ENCODE measurements at places on chromosomes 5 and 9. TPM values are rescaled to one million over a fixed set of nuclear protein-coding genes. Genes with fewer than 3 reads are reported as not detected.

The AGPAT2 gene
- total RNA-seq: 53.8 TPM

- no peaks in the 10 kb centered on the region for H3K27me3 ChIP-seq
- H3K27ac ChIP-seq: peak overlapping the region; percentile 94
- H3K4me1 ChIP-seq: peaks cover 78% of the 10 kb centered on the region
- DNase-seq: no peak
Observed at GRCh38 chr5:150642991-150643710, 2.7 kb downstream of the SYNPO start.

The PPP2R2B gene
- total RNA-seq: not detected

DNA sequence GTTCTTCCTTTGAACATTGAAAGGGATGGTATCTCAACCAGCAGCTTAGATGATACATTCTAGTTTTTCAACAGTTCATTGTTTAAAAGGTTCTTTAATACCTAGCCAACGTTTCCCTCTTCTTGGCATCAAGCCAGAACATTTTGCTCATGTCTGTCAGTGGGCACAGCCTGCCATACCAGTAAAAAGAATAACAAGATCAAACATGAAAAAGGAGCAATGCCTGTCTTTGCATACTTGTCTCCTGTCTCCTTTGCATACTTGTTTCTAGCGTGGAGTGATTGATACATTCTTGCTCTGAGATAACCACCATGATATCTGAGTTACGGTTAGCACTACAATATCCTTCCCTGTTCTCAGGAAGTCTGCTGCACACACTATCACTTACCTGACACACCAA, 248.6 kb upstream of the DAPK1 start:
- DNase-seq: no peak
- H3K4me1 ChIP-seq: no peaks in the 10 kb centered on the region
- H3K36me3 ChIP-seq: no peaks in the 10 kb centered on the region
- H3K27ac ChIP-seq: no peak overlapping the region

The CPEB4 gene
- 24.5 TPM for total RNA-seq

DNA sequence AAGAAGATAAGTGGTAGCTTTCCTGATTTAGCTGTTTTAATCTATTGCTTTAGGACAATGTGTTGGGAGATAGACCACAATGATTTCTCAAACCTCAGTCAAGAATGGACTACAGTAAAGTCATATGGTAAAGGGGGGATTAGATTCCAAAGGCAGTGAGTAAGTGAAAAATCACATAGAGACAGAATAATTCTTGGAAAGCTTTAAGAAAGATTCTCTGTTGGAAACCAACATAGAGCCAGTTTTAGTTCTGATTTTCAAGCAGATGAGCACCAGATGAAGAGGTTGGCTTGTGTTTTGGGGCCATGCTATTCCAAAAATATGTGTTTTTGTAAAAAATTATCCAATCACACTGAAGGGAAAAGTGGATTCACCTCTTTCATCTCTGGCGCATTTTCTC, 256.8 kb upstream of the RPS23 start:
- no peaks in the 10 kb centered on the region for H3K4me1 ChIP-seq
- no peak for DNase-seq
- no peak overlapping the region for H3K4me3 ChIP-seq
- H3K36me3 ChIP-seq: peaks cover 4% of the 10 kb centered on the region
- H3K27ac ChIP-seq: no peak overlapping the region

DNA sequence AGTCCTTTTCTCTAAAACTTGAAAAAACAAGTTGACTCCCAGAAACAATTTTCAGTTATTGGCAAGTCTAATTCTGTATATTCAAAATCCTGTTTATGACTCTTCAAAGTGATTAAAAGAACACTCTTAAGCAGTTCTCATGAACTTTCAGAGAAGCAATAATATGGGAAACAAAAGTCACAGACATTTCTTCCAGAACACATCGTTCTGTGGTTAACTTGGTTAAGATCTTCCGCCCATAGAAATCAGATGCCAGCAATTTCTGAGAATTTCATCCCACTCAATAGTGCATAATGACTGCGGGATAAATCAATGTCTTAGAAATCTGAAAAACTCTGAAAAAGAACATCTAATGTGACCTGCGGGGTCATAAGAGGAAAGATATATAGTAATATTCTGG, 300.5 kb downstream of the COX7C start:
- no peak overlapping the region for H3K27ac ChIP-seq
- DNase-seq: no peak
- H3K4me1 ChIP-seq: no peaks in the 10 kb centered on the region
- H3K27me3 ChIP-seq: no peaks in the 10 kb centered on the region
- no peak overlapping the region for H3K4me3 ChIP-seq

The SLC24A2 gene
- not detected for total RNA-seq

GRCh38 chr5:123868881-123869280, 356.9 kb downstream of the CSNK1G3 start:
- H3K27ac ChIP-seq: no peak overlapping the region
- no peak for DNase-seq
- H3K27me3 ChIP-seq: no peaks in the 10 kb centered on the region
- no peaks in the 10 kb centered on the region for H3K36me3 ChIP-seq
- H3K4me1 ChIP-seq: no peaks in the 10 kb centered on the region

The SPEF2 gene
- total RNA-seq: 4.2 TPM

DNA sequence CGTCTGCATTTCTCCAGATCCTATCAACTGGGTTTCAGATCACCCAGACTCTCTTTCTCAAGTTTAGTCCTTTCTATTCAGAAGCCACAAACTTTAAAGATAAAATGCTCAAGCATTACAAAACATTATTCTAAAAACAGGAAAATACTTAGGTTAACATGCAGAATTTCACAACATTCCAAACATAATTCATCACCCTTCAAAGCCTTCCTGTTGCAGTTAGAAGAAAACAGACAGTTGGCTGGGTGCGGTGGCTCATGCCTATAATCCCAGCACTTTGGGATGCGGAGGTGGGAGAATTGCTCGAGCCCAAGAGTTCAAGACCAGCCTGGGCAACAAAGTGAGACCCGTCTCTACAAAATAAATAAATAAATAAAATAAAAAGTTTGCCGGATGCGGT, 7.7 kb upstream of the OCLN start:
- peaks cover 7% of the 10 kb centered on the region for H3K4me1 ChIP-seq
- peaks cover 19% of the 10 kb centered on the region for H3K27me3 ChIP-seq

The IER5L gene
- total RNA-seq: 34.4 TPM

GRCh38 chr9:93829271-93830011, 125.7 kb downstream of the BARX1 start:
- H3K27ac ChIP-seq: no peak overlapping the region
- H3K4me3 ChIP-seq: no peak overlapping the region
- H3K27me3 ChIP-seq: peaks cover 3% of the 10 kb centered on the region
- H3K4me1 ChIP-seq: no peaks in the 10 kb centered on the region
- no peak for DNase-seq

GRCh38 chr9:97502984-97503861, 1.8 kb downstream of the TMOD1 start:
- peaks cover 25% of the 10 kb centered on the region for H3K27me3 ChIP-seq
- peaks cover 19% of the 10 kb centered on the region for H3K4me1 ChIP-seq
- no peak overlapping the region for H3K27ac ChIP-seq
- peak overlapping the region; percentile 61 for H3K4me3 ChIP-seq

- no peak overlapping the region for H3K4me3 ChIP-seq
- H3K4me1 ChIP-seq: peaks cover 37% of the 10 kb centered on the region
- no peak for DNase-seq
- H3K36me3 ChIP-seq: peaks cover 69% of the 10 kb centered on the region
- H3K27me3 ChIP-seq: peaks cover 4% of the 10 kb centered on the region
- H3K27ac ChIP-seq: peak overlapping the region; percentile 99
Observed at GRCh38 chr5:9187614-9188013, 358.3 kb downstream of the SEMA5A start.

The SLIT3 gene
- total RNA-seq: 4.4 TPM

The ARL14EPL gene
- total RNA-seq: not detected

- H3K27me3 ChIP-seq: no peaks in the 10 kb centered on the region
- H3K36me3 ChIP-seq: no peaks in the 10 kb centered on the region
- DNase-seq: no peak
- no peak overlapping the region for H3K4me3 ChIP-seq
- H3K27ac ChIP-seq: no peak overlapping the region
- peaks cover 14% of the 10 kb centered on the region for H3K4me1 ChIP-seq
Observed at GRCh38 chr5:15897656-15898055, 281.9 kb downstream of the MARCHF11 start.

DNA sequence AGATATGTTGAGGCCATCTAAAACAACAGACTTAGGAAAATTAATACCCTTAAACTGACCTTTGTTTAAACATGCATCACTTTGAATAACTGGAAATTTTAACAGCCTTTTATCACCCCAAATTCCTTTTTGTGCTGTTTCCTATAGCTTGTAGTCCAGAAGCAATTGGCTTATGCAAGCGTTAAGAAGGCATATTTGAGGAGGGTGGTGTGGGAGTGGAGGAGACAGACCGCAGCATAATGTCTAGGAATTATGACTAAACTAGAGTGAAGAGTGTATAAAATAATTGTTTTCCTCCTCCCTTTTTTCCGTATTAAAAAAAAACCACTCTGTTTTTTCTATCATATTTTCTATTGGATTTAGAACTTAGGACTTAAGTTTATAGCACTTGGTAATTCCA, 51.8 kb upstream of the MPDZ start:
- H3K36me3 ChIP-seq: no peaks in the 10 kb centered on the region
- no peak for DNase-seq
- no peak overlapping the region for H3K4me3 ChIP-seq
- H3K27ac ChIP-seq: no peak overlapping the region
- H3K4me1 ChIP-seq: no peaks in the 10 kb centered on the region
- H3K27me3 ChIP-seq: no peaks in the 10 kb centered on the region

The RUFY1 gene
- 34.4 TPM for total RNA-seq

GRCh38 chr5:12292610-12293204, 388.5 kb upstream of the CTNND2 start:
- H3K27ac ChIP-seq: no peak overlapping the region
- no peak overlapping the region for H3K4me3 ChIP-seq
- no peaks in the 10 kb centered on the region for H3K36me3 ChIP-seq
- no peak for DNase-seq
- no peaks in the 10 kb centered on the region for H3K4me1 ChIP-seq

DNA sequence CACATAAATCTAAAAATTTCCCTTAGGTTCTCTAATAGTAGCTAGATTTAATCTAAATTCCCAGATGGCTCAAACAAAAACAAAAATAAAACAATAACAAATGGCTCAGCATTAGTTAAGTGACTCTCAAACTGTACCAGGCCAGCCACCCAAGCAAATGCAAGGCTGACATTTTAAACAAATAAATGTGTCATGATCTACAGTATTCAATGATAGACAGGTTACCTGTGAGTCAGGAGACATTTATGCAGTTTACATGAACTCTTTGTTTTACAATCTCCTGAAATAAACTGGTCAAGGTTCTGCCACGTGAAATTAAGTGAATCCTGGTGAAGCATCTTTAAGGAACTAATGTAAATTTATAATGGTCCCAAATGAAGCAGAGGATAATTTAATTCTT, 580.2 kb upstream of the PTPRD start:
- no peaks in the 10 kb centered on the region for H3K27me3 ChIP-seq
- H3K36me3 ChIP-seq: peaks cover 7% of the 10 kb centered on the region
- DNase-seq: no peak

DNA sequence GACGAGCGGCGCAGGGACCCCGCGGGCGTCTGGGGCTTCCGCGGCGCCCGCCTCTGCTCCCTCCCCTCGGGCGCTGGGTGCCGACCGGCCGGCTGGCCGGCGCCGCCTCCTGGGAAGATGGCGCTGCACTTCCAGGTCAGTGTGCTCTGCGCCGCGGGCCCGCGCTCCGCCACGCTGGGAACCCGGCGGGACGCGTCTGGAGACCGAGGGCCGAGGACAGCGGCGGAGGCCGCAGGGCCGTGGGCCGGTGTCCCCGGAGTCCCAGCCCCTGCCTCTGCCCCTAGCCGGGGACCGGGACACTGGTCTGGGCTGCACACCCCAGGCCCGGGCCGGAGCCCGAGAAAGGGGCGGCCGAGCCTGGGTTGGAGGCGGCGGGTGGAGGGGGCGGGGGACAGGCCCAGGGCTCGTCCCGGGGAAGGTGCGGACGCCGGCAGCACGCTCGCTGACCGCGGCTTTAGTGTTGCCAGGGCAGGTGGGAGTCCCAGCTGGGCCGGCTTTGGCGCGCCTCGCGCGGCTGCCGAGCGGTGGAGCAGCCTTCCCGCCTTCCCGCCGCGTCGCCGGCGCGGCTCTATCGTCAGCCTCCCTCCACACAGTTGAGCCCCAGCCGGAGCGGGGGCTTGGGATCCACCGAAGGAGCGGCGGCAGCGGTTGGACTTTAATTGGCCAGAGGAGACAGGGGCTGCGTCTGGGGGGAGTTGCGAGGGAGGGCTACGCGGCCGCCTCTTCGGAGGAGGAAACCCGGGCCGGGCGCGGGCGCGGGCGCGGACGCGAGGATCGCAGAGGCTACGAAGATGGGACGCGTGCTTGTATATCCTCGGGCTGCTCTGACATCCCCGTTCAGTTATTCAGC, at the start of gene RANBP17:
RANBP17 (plus strand) TSS at position 102 of the 850 bp plus-strand sequence.
- no peaks in the 10 kb centered on the region for H3K27me3 ChIP-seq
- peaks cover 14% of the 10 kb centered on the region for H3K36me3 ChIP-seq
- H3K4me1 ChIP-seq: peaks cover 20% of the 10 kb centered on the region

DNA sequence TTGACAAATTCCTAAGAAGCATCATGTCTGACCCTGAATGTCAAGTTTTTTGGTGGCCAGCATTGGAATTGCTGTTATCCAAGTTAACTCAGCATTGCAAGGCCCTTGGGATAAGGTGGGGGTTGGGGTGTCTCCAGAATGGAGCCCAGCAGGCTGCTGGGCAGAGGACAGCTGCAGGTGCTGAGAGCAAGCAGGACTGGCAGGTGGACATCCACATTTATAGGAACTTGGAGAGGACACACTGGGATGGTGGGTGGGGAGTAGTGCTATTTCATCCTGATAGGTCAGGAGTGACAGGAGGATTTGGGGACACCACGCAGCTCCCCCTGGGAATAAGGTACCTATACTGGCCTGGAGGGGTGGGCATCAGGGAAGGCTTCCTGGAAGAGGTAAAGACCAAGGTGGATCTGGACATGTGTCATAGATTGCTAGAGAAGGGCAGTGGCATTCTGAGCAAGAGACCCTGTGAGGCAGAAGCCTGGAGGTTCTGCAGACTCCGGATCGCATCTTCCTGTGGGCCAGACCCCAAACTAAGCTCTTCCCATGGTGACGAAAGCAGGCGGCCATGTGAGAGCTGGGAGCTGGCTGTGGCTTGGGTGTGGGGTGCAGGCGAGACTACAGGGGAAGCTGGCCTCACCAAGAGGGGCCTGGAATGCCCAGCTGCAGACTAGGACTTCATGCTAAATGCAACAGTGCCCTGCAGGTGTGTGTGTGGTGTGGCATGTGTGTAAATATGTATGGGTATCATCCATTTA, 148.1 kb downstream of the RGS3 start:
- no peaks in the 10 kb centered on the region for H3K36me3 ChIP-seq
- peaks cover 35% of the 10 kb centered on the region for H3K4me1 ChIP-seq

The PCDHB14 gene
- total RNA-seq: 2.1 TPM
